ENCODE measurements at places on chromosomes 1 and 21.

DNA sequence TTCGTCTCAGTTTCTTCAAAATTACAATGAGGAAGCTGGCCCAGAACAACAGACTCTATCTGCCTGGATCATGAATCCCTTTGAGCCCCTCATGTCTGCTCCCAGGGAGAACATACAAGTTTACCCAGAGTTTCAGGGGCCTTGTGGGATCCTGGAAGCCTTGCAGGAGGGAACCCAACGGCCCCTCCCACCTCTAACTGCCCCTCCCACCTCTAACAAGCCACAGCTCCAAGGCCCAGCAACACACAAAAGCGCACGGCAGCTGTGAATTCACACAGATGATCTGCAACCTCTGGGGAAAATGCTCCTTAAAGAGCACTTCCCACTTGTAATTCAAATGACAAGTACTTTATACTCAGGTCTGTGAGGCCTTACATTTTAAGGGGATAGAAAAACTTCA lies 113.3 kb downstream of the NPHP4 start:
- ATAC-seq, result no peak

GRCh38 chr1:42844592-42845140 lies 1.7 kb upstream of the ZNF691 start:
- ATAC-seq, result no peak

DNA sequence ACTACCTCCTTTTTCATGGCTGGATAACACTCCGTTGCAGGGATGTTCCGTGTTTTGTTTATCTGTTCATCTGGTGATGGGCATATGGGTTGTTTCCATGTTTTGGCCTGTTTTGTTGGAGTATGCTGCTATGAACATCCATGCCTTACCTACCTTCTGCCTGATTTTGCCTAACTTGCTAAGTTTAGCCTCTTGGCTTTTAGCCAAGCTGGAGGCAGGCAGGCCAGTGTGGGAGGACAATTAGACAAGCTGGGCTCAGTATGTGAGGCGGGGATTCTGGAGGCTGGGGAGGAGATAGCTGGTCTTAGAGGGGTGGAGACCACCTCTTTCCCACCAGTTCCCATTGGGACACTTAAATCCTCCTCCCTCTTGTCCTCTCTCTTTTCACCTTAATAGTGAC lies 98.4 kb upstream of the WNT4 start:
- no peak for ATAC-seq

DNA sequence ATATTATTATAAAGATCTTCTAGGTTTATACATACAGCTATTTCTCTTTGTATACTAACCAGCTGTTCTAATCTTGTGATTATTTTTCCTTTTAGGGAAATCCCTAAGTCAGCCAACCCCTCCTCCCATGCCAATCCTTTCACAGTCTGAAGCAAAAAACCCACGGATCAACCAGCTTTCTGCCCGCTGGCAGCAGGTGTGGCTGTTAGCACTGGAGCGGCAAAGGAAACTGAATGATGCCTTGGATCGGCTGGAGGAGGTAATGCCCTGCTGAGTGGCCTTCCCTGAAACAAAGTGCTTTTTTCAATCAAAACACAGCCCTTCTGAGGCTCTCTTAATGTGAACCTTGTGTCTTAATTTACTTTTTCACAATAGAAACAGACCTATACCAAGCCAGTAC lies 32.4 kb upstream of the BMP8A start:
- no peak for ATAC-seq

DNA sequence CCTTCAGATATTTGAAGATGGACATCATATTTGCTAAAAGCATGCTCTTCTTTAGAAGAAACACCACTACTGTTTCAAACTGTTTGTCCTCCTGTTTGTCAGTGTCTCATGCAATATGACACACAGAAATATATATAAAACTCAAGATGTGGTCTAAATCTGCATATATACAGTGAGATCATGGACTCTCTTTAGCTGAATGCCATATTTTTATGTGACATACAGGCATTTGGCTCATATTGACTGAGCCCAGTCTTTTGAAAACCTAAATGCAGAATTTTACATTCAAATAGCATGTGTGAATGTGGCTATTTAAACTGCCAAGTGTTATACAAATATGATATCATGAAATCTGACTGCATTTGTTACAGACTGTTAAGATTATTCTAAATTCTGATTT lies 18.4 kb downstream of the GDAP2 start:
- no peak for ATAC-seq

GRCh38 chr1:204323887-204324286 lies 35.8 kb downstream of the PLEKHA6 start:
- no peak for ATAC-seq

DNA sequence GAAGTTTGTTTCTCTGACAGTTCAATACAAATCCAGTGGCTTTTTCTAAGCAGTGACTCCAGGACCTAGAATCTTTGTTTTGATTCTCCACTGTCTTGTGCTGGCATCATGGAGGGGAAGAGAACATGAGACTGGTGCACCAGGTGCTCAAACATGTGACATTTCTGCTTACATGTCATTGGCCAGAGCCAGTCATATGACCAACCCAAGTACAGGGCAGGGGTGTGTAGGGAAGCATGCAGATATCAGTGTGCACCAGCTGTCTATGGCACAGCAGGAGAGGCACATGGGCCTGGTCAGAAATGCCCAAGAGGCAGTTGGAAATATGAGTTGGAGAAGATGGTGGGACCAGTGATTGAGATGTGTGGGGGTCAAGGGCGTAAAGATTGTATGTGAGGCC lies 297.0 kb downstream of the HHAT start:
- no peak for ATAC-seq

GRCh38 chr21:33096426-33096825 lies 26.5 kb downstream of the OLIG1 start:
- no peak for ATAC-seq

DNA sequence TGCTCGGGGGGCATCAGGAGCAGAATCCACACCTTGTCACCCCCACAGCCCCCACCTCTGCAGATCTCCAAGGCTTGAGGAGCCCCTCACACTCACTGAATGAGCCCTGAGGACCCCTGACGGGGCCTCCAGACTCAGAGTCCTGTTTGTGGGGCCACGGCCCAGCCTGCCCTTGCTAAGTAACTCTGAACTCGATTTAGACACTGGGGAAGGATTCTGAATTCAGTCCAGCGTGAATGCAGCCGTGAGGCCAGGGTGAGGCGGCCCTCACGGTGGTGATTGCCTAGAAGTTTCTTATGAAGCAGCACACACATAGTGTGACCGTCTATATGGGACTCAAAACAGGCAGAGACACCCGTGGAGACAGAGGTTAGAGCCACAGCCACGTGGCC lies 58.9 kb upstream of the ADARB1 start:
- ATAC-seq, result no peak

GRCh38 chr1:51299185-51299885 lies 31.0 kb downstream of the TTC39A start:
- no peak for ATAC-seq

DNA sequence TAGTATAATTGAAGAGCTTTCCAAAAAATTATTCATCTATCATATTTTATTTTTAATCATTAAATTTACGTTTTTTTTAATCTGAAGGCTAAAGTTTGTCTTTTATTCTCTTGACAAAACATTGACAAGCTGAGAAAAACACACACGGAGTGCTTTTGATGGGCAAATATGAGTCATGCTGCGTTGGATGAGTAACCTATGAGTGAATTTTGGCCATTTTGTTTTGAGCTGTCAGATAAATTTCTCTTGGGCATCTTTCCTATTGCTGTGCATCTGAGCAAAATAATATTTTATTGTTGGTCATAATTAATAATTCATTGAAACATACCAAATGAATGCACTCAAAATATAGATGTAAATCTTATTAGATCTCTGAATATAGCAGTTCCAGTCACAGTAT lies 1144.1 kb upstream of the ADGRL2 start:
- no peak for ATAC-seq

DNA sequence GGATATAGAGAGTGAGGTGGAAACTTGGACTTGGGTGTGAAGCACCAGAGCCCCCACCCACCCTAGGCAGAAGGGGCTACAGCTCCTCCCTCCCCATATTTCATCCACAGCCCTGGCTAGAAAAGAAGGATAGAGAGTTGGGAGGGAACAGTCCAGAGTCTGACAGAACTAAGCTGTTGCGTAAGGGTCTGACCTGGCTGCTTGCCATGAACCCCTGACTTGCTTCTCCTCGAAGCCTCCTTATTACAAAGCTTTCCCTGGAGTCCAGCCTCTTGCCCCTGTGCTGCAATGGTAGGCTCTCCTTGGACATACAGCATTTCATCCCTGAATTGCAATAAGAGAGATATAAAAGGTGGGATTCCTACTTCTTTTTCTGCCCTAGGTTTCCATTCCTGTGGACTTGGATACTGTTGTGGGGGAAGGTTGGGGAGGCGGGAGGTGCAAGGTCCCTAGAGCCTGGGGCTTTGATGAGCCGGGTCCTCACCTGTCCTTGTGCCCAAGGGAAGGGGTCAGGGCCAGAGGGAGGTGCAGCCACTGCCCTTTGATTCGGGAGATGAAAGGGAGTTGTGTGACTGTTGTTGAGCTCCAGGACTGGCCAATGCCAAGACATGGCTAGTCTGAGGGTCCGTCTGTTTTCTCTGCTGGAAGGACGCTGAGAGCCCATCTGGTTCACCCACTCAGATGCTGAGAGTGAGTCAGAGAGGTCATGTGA lies 2.7 kb downstream of the RHBG start:
- no peak for ATAC-seq

DNA sequence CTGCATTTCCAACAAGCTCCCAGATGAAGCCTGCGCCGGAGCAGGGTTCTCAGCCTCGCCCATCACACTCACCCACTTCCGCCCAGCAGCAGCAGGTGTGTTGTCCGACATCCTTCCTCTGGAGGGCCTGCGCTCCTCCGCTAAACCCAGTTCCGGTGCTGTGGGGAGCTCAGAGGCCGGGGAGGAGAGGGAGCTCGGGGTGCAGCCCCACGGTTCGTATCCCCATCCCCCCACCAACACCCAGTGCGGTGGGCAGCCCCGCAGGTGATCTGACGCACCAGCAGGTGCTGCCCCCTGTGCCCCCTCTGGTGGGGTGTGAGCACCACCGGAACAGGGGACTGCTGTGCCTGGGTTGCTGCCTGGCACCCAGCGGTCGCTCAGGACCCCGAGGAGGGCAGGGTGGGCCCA lies 3.4 kb upstream of the PEX10 start:
- no peak for ATAC-seq

All from SK-N-SH treated with all-trans-retinoic acid at 6 μM for 48 hours (cell line).